ENCODE measurements at places on chromosomes 12 and 14.
A peak's percentile ranks its signal among the peaks of the same experiment; 100 is the strongest.

DNA sequence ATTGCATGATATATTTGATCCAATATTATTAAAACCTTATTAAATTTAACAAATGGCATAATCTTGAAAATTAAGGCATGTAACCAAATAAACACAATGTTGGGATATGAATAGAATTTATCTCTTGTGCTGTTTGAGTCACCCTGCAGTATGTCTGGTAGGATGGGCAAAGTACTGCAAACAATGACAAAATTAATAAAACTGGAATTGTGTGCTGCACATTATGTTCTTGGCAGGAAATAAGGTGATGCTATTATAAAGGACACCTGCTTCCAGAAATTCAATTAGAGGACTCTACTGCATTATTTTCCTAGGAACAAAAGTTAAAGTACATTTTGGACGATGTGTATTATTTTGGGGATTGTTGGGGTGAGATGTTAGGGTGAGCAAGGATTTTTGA is 132.7 kb downstream of the PPFIA2 start:
- no peak for DNase-seq

- no peak for DNase-seq
Measured at GRCh38 chr12:109020146-109020795, 597 bp downstream of the SVOP start.

- peak; percentile 70 for DNase-seq
Measured at GRCh38 chr12:57813971-57814772, 4.4 kb downstream of the AVIL start.

DNA sequence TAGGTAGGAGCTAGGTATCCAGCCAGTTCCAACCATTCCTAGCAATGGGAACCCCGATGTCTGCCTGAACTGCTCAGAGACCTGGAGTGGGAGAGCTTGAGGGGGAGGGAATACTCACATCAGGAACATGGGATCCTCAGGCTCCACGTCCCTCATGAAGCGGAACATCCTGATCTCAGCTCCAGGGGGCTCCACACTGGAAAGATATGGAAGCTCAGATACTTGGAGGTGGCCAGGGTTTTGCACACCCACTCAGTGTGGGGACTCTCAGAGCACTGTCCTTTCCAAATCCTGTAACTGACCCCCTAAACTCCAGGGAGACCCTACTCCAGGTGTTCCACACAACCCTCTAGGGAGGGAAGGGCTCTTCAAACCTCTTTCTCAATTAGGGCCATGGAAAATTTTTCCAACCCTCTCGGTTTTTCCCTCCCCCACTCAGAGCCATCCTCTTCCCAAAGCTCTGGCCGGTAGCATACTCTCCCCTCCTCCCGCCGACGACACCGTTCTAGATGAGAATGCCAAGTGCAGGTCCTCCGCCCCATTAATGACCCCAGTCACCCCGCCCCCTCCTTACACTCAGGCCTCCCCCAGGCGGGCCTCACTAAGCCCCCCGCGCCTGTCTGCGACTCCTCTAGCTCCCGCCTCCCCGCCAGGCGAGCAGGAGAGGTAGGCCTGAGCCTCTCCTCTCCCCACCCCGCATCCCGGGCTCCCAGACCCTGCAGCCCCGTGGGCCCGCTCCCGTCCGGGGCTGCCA is 597 bp downstream of the MLF2 start:
- DNase-seq: peak; percentile 62

DNA sequence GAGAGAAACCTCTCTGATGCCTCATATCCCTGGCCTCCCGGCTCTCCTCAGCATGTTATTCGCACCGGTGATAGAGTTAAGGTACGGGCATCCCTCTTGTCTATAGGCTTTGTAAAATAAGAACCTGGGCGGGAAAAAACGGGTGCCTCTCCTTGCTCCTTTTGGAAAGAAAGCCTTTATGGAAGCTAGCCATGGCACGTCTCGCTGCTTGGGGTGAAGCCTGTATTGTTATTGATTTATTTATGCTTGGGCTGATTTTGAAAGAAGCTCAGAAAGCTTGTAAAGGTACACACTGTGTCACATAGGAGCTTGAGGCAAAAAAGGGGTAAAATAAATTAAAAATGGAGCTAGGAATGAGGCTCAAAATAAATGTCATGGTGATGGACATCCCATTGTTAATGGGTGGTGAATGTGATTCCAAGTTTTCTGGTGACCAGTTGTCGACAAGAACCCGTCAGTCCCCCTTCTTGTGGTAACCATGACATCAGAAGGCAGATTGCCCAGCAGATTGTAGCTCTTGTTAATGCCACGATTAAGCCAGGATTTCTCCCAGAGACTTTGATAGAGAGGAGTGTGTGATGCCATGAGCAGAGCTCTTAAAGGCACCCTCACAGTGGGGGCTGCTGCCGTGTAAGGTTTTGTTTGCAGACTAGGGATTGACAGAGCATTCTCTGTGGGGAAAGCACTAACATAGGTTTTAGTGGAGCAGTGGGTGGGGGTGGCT is 50.4 kb upstream of the ASPG start:
- DNase-seq: no peak

DNA sequence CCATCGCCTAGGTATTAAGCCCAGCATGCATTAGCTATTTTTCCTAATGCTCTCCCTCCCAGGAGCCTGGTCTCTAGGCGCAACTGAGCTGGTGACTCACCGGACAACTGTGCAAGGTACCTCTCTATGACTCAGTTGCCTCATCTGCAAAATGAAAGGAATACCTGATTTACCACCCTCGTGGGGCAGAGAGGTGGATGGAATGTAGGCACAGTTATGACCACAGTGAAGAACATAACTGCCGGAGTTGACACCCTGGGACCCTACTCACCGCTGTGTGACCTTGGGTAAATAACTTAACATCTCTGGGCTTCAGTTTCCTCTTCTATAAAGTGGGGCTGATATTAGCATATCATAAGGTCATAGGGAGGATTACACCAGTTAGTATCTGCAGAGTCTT is 22.6 kb downstream of the BCL11B start:
- DNase-seq: no peak

GRCh38 chr14:64934338-64934929 is 8.1 kb downstream of the GPX2 start:
- DNase-seq: no peak

GRCh38 chr14:91186515-91187066 is 57.9 kb downstream of the GPR68 start:
- DNase-seq: no peak

DNA sequence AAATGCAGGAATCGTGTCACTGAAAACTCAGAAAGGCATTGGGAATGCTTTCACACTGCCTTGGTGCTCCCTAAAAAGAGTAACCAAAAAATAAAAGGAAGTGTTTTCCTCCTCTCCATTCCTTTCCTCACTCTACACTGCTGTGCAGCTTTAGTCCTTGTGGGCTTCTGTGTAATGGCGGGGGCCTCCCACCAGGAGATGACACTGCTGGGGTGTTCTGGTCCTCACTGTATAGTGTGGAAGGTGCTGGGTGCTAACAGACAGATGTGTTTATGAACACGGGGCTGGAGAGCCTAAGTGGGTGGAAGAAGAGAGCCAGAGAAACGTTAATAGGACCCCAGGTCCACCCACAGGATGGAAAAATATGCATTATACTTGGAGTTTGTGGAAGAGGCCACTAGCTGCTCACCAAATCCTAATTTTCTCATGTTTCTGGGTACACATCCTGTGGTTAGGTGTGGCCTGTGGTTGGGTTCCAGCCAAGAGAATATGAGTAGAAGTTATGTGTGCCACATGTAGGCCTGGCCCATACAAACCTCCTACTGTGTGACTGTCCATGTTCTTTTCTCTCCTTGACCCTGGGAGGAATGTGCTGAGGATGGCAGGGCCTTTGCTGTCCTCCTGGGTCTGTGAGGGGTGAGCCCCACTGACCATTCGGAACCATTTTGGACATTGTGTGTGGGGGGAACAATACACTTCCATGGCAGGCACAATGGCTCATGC is 14.0 kb upstream of the C1S start:
- DNase-seq: no peak

GRCh38 chr14:106179761-106180160 is 653.4 kb downstream of the TMEM121 start:
- DNase-seq: no peak

GRCh38 chr14:65424531-65424930 is 12.0 kb downstream of the FUT8 start:
- no peak for DNase-seq

Measured in fibroblast of pulmonary artery (primary cell).